Endodermal cell (in vitro differentiated cells): ENCODE measurements at places on chromosomes 3 and 15.

DNA sequence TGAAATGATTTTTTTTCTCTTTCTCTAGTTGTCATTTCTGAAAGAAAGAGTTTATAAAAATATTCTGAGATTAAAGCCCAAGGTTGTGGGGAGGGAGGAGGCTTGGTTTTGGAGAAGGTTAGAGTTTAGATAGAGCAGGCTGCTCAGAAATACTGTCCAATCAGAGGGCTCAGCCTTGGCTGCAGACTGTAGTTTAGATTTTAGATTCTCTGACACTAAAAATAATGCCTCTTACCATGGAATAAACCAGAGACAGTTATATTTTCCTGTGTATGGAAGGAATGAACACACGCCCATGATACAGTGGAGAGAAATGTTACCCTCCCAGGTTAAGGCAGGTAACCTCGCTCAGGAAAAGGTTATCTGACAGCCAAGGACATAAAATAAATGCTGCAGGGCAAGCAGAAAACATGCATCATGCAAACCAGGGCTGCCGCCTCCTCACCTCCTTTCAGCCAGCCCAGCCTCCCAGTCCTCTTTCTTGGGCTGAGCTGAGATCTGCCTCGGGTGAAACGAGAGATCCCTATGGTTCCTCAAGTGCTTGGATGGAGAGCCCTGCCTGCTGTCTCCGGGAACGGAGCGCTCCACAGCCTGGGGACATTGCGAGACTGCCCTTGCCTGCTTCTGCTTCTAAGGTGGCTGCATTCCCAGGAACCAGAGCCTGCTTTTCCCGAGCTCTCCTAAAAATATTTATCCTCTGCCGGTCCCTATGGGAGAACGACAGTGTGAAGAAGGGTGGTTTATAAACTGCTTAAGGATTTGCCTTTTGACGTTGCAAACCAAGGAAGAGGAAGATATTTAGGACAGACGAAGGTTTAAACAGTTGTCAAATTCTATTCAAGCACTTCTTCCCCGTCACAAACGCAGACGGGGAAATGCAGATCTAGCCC, 848 bp downstream of the NCEH1 start:
- H3K27me3 ChIP-seq: no peaks in the 10 kb centered on the region
- DNase-seq: peak; percentile 79
- no peaks in the 10 kb centered on the region for H3K36me3 ChIP-seq
- H3K27ac ChIP-seq: no peak overlapping the region

GRCh38 chr3:129746629-129747028, 140.2 kb upstream of the PLXND1 start:
- no peaks in the 10 kb centered on the region for H3K36me3 ChIP-seq
- no peak overlapping the region for H3K4me3 ChIP-seq
- DNase-seq: no peak
- no peaks in the 10 kb centered on the region for H3K4me1 ChIP-seq
- H3K27me3 ChIP-seq: no peaks in the 10 kb centered on the region
- no peak overlapping the region for H3K27ac ChIP-seq

DNA sequence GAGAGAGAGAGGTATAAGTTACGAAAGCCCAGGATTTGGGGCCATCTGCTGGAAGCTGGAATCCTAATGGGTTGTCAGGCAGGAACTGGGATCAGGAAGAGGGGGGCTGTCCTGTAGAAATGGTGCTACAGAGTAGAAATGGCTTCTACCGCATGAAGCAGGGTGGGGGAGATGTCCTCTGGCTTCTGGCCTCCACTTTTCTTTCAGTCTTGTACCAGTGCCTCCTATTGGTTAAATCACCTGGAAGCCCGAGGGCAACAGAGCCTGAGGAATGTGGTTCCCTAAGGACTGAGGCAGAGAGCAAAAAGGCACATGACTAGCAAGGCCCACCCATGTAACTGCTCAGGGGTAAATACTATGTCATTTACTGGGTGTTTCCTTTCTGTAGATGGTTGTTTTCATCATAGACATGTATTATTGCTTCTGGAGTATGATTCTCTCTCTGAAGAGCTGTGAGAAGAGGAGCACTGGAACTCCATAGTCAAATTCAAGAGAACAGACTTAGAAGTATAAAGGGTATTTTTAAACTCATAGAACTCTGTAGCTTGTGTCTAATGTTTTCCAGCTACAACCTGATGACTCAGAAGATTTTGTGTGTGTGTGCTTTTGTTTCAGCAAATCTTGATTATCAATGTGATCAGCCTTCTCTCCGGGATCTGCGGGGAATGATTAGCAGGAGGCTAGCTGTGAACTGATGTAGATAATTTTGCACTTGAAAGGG, 20.2 kb upstream of the MITF start:
- no peak overlapping the region for H3K4me3 ChIP-seq
- peaks cover 11% of the 10 kb centered on the region for H3K4me1 ChIP-seq

DNA sequence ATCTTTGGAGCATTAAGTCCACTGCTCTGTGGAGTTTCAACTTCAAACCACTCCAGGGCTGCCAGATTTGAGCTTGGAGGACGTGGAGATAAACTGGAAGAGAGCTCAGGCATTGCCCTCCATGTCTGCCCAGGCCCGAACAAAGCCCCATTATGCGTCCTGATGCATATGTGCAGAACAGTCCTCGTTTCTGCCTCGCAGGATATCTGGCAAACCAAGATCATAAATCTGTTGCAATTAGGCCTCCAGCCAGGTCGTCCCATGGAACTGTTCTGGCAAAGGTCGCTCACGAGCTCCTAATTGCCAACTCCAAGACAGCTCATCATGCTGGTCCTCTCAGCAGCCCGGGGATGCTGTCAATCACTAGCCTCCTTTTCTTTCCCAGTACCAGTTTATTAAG, 91.2 kb downstream of the SEMA5B start:
- no peak overlapping the region for H3K4me3 ChIP-seq
- H3K27me3 ChIP-seq: no peaks in the 10 kb centered on the region
- DNase-seq: no peak
- H3K27ac ChIP-seq: no peak overlapping the region

DNA sequence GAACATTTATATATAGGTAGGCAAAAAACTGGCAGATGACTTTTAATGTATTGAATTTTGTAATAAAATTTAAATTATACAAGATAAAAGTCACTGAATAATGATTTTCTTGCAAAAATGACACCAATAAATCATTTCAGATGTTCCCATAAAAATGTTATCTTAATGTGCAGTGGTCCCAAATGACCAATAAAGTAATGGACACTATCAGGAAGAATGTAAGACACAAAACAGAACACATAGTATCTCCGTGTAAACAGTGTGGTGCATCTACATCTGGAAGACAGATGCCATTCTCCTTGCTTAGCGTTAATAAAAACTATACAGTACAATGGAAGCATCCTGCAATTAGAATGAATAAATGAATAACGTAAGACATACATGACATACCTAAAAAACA, 41.5 kb downstream of the FGF7 start:
- no peak overlapping the region for H3K27ac ChIP-seq
- no peaks in the 10 kb centered on the region for H3K36me3 ChIP-seq
- H3K27me3 ChIP-seq: no peaks in the 10 kb centered on the region
- DNase-seq: no peak
- no peak overlapping the region for H3K4me3 ChIP-seq
- H3K4me1 ChIP-seq: no peaks in the 10 kb centered on the region

DNA sequence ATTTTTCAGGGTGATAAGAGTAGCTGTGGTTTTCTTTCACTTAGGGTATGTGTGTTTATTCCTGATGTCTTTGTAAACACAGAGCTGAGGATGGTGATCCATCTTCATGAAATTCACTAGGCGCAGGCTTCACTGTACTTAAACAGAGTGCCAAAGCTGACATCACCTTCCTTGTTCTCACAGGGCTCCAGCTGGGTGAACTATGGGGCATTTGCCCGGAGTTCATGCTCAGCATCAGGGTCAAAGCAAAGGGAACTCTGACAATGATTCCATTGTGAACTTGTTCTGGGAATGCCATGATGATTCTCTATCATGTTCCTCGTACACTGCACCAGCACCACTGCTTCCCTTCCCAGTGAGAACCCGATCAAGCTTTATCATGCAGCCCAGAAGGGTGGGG, 184.8 kb upstream of the P2RY1 start:
- no peaks in the 10 kb centered on the region for H3K36me3 ChIP-seq
- DNase-seq: no peak
- no peak overlapping the region for H3K27ac ChIP-seq
- no peak overlapping the region for H3K4me3 ChIP-seq
- H3K4me1 ChIP-seq: peaks cover 3% of the 10 kb centered on the region

- H3K27ac ChIP-seq: no peak overlapping the region
- no peaks in the 10 kb centered on the region for H3K27me3 ChIP-seq
- no peak for DNase-seq
- no peak overlapping the region for H3K4me3 ChIP-seq
- no peaks in the 10 kb centered on the region for H3K4me1 ChIP-seq
These were observed 41.6 kb downstream of the POLG start for GRCh38 chr15:89293012-89293411.

- H3K36me3 ChIP-seq: no peaks in the 10 kb centered on the region
- H3K27me3 ChIP-seq: no peaks in the 10 kb centered on the region
- peak; percentile 36 for DNase-seq
- H3K27ac ChIP-seq: no peak overlapping the region
- no peak overlapping the region for H3K4me3 ChIP-seq
These were observed 69.3 kb downstream of the TBC1D2B start for GRCh38 chr15:78007964-78008886.

- no peak overlapping the region for H3K27ac ChIP-seq
- no peaks in the 10 kb centered on the region for H3K4me1 ChIP-seq
- H3K36me3 ChIP-seq: peaks cover 65% of the 10 kb centered on the region
- no peak overlapping the region for H3K4me3 ChIP-seq
These were observed 11.8 kb upstream of the ABHD10 start for GRCh38 chr3:111967068-111967467.

- H3K4me3 ChIP-seq: no peak overlapping the region
- H3K27me3 ChIP-seq: no peaks in the 10 kb centered on the region
- no peaks in the 10 kb centered on the region for H3K36me3 ChIP-seq
- DNase-seq: no peak
- H3K27ac ChIP-seq: no peak overlapping the region
These were observed 137.0 kb upstream of the C2CD4B start for GRCh38 chr15:62301993-62302675.

DNA sequence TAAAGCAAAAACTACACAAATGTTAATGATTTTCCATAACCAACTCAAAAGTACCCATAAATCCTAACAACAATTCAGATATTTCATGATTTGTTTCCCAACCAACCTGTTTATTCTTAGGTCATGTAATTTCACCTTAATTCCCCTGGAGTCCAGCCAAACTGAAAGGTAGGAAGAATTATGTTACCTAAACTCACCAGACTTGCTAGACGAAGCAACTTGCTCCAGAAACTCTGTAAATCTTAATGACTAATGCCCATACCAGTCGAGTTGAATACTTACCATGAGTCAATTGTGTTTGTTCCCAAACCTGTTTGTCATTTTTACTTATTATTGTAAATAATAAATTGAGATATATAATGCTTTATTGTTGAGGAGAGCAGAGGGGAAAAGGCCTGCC, 1030.0 kb downstream of the TBL1XR1 start:
- no peaks in the 10 kb centered on the region for H3K4me1 ChIP-seq
- H3K27me3 ChIP-seq: no peaks in the 10 kb centered on the region
- DNase-seq: no peak
- H3K4me3 ChIP-seq: no peak overlapping the region

DNA sequence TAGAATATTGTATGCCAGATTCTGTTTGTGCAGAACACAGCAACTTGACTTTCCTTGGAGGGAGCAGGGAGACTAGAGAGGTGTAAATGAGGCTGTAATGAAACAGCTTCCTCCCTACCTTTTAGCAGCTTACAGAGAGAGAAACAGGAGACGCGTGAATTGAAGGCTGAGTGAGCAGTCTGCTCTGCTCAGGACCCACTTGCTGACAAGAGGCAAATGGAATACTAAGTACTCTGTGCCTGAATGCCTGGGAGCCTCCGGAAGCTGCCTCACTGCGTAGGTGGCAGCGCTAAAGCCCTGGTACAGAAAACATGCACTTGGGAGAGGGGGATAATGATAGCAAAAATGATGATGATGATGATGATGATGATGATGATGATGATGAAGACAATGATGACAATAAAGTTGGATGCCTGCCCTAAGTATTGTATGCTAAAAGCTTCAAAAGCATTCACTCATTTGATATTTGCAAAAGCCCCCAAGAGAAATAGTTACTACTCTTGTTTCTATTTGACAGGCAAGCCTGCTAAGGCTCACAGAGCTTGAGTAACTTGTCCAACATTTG, 548.9 kb downstream of the NTRK3 start:
- H3K27ac ChIP-seq: no peak overlapping the region
- H3K4me1 ChIP-seq: no peaks in the 10 kb centered on the region
- no peaks in the 10 kb centered on the region for H3K27me3 ChIP-seq
- no peak overlapping the region for H3K4me3 ChIP-seq

- no peaks in the 10 kb centered on the region for H3K27me3 ChIP-seq
- no peak for DNase-seq
- no peak overlapping the region for H3K27ac ChIP-seq
These were observed 145.2 kb downstream of the TAFA4 start for GRCh38 chr3:68787106-68787626.

- peak within 1 kb of the TSS; percentile 16 for H3K27ac ChIP-seq
- DNase-seq: peak; percentile 63
These were observed at the start of gene SEMA3B for GRCh38 chr3:50268703-50269451. Gene SEMA3B, plus strand, starts transcription at chr3:50269147. Its CDS starts 94 bp downstream, at chr3:50269241.

DNA sequence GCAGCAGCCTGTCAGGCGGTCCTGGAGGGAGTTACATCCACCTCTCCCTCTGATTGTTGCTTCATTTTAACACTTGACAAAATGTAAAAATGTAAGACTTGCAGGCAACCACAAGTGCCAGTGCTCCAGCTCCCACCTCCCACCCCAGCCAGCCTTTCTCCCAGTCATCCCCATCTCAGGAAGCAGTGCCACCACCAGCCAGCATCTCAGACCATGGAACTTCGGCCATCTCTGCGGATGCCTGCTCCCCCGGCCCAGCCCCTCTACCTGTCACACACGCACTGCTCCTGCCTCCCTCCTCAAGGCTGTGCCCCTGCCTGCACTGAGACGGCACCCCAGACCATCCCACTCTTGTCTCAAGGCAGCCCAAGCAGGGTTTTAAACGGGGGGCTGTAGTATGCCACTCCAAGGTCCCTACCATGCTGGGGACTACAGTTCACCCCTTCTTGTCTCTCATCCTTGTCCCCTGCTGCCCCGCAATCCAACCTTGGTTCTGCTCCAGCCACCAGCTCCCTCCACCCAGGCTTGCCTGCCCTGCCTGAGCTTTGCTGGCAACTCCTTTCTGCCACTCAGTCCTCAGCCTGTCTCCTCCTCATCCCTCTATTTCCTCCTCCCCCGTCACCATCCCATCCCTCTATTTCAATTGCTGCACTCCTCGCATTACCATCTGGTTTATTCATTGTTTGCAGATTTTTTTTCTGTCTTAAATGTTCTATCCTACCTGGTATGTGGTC, 85.8 kb downstream of the SNRK start:
- peaks cover 19% of the 10 kb centered on the region for H3K4me1 ChIP-seq
- no peaks in the 10 kb centered on the region for H3K36me3 ChIP-seq
- no peaks in the 10 kb centered on the region for H3K27me3 ChIP-seq
- no peak overlapping the region for H3K4me3 ChIP-seq
- H3K27ac ChIP-seq: no peak overlapping the region
- DNase-seq: no peak
